ENCODE measurements at places on chromosomes 2 and 18.
A peak's percentile ranks its signal among the peaks of the same experiment; 100 is the strongest.

GRCh38 chr2:238286551-238286950, 1.9 kb downstream of the PER2 start:
- DNase-seq: no peak

DNA sequence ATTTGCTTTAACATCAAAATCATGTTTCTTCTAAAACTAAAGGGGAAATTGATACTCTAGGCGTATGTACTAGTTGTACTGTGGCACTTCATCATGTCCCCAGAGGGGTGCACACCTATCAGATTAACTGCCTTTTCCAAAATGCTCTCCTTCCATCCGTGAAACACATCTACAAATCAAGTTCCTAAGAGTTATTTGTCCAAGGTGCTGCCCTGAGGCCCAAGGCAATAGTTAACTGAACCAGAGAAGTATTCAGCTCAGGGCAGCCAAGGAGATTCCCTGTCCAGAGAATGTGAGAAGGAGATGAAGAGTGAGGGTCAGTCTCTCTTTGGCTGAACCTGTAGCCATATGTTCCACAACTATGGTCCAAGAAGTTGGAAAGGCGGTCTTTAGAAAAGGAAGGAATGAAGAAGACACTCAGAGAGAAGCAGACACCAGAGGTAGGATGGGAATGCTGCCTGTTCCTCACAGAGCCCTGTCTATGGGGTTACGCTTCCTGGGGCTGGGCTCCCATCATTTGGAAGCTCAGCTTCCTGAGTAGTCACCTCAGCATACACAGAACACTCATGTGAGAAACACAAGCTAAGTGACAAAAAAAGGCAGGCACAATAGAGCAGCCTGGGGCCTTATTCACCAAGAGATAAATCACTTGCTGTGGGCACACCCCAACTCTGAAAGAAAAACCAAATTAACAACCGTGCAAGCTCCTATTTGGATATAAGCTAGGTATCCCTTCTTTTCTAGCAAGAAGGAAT, 55.6 kb downstream of the ANKRD44 start:
- no peak for DNase-seq

DNA sequence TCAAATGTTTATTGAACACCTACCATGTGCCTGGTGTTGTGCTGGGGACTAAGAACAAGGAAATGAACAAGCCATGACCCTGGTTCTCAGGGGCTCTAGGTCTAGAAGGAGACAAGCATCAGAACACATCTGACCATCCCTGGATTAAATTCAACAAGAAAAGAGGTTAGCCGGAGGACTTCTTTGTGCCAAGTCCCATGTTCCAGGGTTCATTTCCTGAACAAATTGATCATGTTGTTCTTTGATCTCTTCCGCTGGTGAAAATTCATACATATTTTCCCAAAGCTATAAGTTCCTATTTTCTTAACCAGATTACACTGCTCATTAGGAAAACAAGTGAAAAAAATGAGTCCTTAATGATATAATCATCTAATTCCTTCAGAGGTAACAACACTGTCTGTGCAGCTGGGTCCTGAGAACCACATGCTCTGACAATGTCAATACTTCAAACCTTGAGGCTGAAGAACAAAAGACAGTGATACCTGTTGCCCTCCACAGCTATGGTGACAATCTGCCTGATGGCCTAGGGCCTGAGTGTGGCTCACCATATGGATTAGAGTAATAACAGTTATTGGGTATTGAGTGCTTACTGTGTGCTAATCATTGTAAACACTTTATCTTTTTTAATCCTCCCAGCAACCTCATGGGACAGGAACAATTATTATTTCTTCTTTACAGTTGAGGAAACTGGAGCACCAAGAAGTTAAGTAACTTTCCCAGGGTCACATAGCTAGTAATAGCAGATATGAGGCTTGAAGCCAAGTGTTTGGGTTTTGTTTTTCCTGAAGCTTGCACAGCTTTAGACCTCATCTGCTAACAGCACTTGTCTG, 24.6 kb upstream of the INO80C start:
- no peak for DNase-seq

GRCh38 chr2:193482557-193482956, 1287.8 kb upstream of the TMEFF2 start:
- DNase-seq: no peak

GRCh38 chr2:14516844-14517243, 115.7 kb upstream of the LRATD1 start:
- no peak for DNase-seq

DNA sequence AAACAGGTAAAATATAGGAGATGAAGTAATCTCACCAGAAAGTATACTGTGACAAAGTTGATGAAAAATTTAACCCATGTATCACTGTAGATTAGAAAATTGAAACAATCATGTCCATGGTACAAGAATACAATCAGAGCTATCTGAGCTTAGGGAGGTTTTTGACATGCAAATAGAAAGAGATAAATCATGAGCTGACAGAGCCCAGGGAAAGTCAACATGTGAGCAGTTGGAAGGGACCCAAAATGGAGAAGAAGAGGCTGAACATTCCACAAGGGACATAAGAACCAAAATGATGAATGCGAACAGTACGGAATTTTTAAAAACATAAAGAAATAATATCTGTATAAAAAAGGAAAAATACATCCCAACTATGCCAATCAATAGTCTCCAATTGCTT, 395.4 kb upstream of the CYRIA start:
- no peak for DNase-seq

- DNase-seq: no peak
These were observed 407.2 kb upstream of the HNRNPA3 start for GRCh38 chr2:176805345-176805744.

DNA sequence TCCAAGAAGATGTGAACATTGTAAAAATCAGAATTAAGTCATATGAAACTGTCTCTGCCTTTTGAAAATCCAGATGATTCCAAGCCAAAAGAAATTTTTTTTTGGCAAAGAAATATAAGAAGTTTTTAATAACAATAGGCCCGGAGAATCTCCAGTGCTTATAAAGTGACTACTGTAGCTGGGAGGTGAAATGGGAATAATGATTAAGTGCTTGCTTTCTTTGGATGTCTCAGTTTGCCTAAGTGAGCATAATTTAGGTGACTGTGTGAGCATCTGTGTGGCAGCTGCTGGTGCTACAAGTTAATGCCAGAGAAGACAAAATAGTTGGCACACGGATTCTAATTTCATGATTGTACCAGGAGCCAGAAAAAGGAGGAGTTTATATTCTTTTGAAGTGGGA, 185.0 kb downstream of the LTBP1 start:
- no peak for DNase-seq

DNA sequence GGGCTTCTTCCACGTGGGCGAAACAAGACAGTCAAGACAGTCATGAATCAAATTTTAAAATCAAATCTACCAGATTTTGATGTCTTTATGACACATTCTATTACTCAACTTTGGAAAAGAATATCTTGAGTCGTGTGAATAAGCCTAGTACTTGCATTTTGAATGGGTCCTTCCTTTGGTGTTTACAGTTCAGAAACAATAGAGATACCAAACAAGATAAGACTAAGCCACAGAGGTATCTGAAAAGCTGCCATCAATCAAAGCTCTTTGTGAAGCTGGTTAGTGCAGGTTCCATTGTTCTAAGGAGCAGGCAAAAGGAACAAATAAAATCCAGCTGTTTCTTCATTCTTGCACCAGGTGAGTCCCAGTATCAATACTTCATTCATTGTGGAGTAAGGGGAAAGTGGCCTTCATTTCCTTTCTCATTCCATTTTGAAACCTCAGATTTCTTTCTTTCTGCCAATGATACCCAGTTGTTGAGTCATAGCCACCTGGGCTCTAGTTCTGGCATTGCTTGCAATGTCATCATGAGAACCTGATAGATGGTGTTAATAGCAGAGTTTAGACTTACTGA, 151.7 kb upstream of the L3MBTL4 start:
- no peak for DNase-seq

- DNase-seq: no peak
These were observed 5.6 kb downstream of the REL start for GRCh38 chr2:60886991-60887390.

DNA sequence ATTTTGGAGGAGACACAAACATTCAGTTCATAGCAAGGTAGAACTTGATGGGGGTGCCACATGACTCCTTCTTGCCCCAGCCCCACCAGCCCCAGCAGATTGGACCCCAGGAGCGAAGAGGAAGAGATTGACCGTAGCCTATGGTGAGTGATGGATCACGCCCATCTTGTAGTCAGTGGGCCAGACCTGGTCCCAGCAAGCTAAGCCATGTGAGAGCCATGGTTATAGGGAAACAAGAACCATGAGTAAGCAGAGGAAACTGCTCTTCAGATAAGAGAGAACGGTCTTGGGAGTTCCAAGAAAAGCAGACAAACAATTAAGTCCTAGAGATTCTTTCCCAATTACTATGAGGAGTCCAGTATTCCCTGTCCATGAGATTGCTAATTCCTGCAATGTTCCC, 4.6 kb upstream of the TCF4 start:
- DNase-seq: no peak

GRCh38 chr2:96537066-96537733, 648 bp downstream of the ARID5A start:
- peak; percentile 88 for DNase-seq

DNA sequence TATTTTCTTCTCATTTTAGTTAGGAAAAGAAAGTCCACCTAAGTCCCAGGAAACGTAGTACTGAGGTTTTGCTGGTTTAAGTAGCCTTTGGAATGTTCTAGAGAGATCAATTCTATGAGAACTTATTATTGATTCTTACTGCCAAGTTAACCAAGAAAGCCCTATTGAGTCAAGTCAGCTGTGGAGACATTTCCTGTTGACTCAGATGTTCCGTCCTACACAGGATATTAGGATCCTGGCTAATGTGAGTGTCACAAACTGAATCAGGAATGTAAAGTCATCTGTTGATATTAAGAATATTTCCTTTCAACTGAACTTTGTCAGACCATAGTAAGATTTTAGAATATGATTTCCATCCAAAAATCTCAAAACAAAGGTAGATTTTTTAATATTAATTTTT, 654.3 kb downstream of the LRRTM4 start:
- no peak for DNase-seq

DNA sequence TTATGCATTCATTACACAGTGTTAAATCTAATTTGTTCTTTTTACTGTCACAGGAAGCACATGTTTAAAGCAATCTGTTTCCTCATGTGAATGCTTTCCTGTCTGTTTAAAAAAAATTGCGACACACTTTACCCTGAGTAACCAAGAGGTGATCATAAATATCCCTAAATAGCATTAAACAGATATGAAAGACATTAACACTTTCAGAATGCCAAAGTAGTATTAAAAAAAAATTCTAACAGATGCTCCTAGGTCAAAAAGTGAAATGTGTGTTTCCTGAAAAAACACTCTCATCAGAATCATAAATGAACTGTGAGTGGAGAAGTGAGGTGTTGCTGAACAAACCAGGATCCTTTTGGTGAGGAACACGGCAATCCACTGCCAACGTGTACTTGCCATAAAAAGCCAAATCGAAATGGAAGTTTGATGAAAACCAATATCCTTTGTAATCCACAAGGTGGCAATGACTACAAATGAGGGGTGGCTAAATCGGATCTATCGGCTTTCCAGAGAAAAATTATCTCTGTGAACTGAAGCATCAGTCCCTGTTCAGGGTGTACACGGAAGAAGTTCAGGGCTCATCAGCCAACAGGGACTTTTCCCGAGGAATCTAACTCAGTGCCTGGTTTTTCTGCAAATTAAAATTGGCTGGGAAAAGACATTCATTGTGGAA, 248.9 kb downstream of the TCF4 start:
- DNase-seq: no peak

DNA sequence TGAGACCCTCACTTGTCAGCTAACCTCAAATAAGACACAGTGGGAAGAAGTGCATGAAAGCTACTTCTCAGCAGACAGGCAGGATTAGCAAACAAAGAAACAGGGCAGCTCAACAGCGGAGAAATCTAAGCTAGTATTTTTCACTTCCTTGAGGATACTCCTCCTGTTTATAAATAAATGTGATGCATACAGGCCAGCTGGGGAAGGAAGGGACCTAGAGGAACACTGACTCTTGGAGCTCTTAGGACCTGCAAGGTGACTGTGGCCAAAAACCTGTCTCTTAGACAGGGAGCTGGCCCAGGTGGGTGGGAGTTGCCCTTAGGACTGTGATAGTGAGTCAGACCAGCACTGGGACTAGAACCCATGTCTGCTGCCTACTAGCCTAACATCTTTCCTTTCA, 4.8 kb downstream of the REEP1 start:
- no peak for DNase-seq

- no peak for DNase-seq
These were observed 141.4 kb downstream of the COL4A4 start for GRCh38 chr2:227022608-227023007.

- no peak for DNase-seq
These were observed 792.6 kb downstream of the CPS1 start for GRCh38 chr2:211349031-211349430.

GRCh38 chr2:202115479-202115971, 42.5 kb downstream of the KIAA2012 start:
- DNase-seq: no peak

DNA sequence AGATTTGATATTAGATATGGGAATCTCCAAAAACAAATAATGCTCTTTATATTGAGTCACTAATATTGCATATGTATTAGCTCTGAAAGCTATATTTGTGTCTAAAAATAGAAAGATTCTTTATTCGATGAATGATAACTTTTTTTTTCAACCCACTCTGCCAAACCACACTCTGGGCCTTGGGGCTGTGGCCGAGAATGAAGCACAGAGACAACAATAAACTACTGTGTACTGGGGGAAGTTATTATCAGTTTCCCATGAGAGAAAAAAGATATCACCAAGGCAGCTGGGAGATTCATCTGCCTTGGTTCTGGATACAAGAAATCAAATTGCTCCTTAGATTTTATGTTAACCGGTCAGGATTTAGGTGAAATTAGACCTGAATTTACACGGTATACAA, 762.2 kb downstream of the SUCLG1 start:
- no peak for DNase-seq

- no peak for DNase-seq
These were observed 223.0 kb downstream of the UBE2E3 start for GRCh38 chr2:181203412-181203811.

DNA sequence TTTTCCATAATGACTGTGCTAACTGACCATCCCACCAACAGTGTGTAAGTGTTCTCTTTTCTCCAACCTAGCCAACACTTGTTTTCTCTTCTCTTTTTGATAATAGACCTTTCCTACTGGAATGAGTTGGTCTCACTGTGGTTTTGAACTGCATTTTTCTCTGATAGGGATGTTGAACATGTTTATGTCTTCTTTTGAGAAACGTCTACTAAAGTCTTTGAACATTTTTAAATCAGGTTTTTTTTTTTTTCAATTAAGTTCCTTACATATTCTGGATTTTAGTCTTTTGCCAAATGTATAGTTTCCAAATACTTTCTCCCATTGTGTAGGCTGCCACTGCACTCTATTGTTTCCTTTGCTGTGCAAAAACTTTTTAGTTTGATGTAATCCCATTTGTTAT, 405.5 kb upstream of the FIGN start:
- DNase-seq: no peak

GRCh38 chr2:16774980-16775898, 109.6 kb upstream of the CYRIA start:
- no peak for DNase-seq

- DNase-seq: no peak
These were observed 27.8 kb downstream of the CHN1 start for GRCh38 chr2:174977364-174977763.

- DNase-seq: no peak
These were observed 2.6 kb downstream of the SATB2 start for GRCh38 chr2:199455210-199455544.

- DNase-seq: no peak
These were observed 153.8 kb downstream of the AQP4 start for GRCh38 chr18:26711756-26712155.

GRCh38 chr2:222102575-222103349, 196.0 kb downstream of the PAX3 start:
- no peak for DNase-seq

- no peak for DNase-seq
These were observed 6.0 kb upstream of the OTX1 start for GRCh38 chr2:63044362-63045327.

All from stimulated activated naive CD4-positive, alpha-beta T cell treated with Interleukin-2 at 50 U/mL for 16 hours (primary cell).